ENCODE measurements at places on chromosomes 1 and 21.

DNA sequence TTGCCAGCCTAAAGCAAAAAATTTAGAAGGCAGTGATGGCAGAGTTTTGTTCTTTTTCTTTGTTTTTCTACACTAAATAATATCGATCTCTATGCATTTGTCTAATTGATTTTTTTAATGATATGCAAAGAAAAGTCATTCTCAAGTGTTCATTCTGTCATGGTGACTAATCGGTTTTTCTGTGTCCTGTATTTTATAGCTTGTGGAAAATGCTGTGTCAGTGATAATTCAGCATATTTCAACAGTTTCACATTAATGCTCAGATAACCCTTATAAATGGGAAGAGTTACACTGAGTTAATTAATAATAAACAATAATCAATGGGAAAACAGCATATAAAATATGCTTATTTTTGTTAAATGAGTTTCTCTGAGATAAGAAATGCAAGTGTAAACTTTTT, 824.9 kb downstream of the AMY1C start:
- DNase-seq = no peak

- DNase-seq = peak; percentile 88
Observed at GRCh38 chr1:155061381-155062150, 2.0 kb upstream of the EFNA4 start.

DNA sequence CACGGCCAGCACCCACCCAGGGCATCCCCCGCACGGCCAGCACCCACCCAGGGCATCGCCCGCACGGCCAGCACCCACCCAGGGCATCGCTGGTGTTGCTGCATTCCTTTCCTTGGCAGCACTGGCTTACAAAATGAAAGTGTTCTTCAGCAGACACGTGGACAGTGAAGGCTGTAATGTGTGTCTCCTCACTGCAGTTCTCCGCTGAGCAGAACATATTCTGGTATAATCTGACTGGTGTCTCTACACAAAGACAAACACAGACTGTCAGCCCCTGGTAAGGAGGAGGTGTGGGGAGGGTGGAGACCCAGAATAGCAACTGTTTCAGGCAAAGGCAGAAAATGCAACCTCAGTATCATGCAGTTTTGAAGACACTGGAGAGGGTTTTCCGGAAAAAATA, 7.3 kb downstream of the LYPD8 start:
- DNase-seq = no peak

DNA sequence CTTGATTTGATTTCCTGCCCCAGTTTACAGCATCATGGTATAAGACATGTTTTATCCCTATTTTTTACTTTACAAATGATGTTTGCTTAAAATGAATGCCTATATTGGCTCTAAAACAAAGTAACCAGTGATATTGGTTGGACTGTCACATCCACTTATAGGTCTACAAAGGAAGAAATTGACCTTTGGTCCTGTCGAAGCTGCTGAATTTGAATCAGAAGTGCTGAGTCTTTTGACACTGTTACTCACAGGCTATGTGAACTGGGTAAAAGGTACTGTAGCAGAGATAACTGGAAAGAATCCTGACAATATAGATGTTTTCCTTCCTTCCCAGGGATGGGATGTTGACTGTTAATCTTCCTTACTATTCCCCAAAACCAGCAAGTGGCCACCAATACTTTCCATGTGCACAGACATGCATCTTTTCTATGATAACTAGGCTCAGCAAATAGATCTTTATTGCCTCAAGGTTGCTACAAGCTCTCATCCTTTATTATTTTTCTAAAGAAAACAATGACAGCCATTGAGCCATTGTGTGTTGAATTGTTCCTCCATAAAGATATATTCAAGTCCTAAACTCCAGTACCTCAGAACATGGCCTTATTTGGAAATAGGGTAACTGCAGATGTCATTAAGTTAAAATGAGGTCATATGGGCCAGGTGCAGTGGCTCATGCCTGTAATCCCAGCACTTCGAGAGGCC, 175.9 kb upstream of the NR5A2 start:
- no peak for DNase-seq

GRCh38 chr1:220699044-220699443, 8.9 kb downstream of the C1orf115 start:
- DNase-seq = no peak

GRCh38 chr1:156281693-156282478, 739 bp downstream of the SMG5 start:
- DNase-seq = peak; percentile 34

GRCh38 chr1:76503100-76503499, 364.2 kb upstream of the ST6GALNAC5 start:
- no peak for DNase-seq

DNA sequence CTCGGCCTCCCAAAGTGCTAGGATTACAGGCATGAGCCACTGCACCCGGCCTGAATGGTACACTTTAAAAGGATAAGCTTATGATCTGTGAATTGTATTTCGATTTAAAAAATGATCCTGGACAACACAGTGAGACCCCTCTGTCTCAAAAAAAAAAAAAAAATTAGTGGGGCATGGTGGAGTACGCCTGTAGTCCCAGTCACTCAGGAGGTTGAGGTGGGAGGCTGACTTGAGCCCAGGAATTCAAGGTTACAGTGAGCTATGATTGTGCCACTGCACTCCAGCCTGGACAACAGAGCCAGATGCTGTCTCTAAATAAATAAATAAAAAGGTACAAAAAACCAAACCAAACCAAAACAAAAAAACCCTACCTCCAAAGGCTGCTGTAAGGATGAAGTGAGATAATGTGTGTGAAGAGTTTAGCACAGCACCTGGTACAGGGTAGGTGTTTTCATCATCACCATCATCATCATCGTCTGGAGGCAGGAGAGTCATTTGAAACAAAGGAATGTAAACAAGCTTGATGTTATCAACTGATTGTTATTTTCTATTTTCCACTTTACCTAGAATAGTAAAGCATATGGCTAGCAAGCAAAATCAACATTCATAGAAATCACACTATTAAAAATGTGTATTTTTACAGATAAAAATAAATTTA, 22.5 kb upstream of the HTR1D start:
- DNase-seq = no peak

GRCh38 chr21:33977017-33977720, 61.6 kb upstream of the ATP5PO start:
- no peak for DNase-seq

GRCh38 chr1:182192966-182193365, 131.5 kb upstream of the ZNF648 start:
- DNase-seq = no peak

GRCh38 chr1:66271904-66272254, 262.1 kb upstream of the SGIP1 start:
- peak; percentile 13 for DNase-seq

DNA sequence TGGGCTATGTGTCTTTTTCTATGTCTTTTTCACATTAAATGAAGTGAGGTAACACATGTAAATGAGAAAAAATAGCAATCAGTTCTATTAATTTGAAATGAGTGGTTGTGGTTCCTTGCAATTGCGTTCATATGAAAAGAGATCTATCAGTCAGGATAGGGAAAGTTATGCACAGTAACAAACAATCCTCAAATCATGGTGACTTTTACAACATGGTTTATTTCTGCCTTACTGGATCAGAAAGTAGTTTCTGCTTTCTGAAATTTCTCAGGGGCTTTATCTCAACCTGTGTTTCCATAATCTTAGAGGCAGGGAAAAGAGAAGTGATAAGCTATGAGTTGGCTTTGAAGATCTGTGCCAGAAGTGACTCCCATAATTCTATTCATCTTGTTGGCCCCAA, 39.0 kb downstream of the DOP1B start:
- no peak for DNase-seq

DNA sequence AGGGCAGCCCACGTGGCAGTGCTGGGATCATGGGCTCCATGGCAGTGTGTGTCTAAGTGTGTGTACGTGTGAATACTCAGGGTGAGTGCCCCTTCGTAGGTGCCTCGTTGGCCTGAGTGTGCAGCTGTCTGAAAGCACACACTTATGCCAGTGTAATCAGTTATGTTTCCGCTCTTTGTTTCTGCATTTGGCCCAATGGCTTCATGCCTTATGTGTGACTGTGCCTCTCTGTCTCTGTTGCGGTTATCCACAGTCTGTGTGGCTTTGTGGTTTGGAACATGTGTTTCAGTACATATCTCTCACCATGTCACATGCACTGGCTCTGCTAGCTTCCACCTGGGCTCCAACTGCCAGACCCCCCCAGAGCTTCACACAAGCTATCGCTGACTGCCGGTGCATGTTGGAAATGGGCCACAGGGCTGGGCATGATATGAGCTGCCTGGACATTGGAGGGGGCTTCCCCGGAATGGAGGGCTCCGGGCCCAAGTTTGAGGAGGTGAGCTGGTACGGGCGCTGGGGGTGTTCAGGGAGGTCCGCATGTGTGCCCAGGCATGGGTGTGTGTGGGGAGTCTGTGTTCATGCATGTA, 70.3 kb upstream of the TINAGL1 start:
- no peak for DNase-seq

GRCh38 chr21:42012763-42013329, 2.7 kb upstream of the ZBTB21 start:
- DNase-seq = no peak

DNA sequence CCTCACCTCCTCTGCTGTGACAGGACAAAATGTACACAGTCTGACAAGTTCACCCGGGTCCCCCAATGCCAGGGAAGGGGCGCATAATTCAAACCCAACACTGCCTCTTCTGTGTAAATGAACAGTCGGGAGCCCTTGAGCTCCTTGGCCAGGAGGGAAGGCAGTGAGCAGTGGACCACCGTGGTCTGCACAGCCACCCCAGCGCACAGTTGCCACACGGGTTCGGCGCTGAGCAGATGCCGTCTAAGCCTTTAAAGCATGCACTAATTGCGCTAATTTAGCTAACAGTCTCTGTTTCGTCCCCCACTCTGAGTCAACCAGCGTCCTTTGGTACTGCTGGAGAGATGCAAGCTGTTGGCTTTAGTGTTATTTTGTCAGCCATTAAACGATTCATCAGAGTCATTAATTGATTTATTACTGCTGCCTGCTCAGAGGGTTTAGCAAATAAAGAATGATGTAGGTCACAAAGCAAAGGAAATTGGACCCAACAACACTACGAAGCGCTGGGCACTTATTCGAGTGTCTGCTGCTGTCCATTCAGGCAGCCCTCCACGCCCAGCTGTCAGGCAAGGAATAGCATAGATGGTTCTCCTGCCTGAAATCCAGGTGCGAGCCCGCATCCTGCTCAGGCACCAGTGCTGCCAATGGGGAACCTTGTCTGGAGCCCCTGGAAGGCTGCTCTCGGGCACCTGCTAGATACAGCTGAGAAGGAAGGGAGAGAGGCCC, 91.5 kb downstream of the MRPL37 start:
- DNase-seq = no peak

DNA sequence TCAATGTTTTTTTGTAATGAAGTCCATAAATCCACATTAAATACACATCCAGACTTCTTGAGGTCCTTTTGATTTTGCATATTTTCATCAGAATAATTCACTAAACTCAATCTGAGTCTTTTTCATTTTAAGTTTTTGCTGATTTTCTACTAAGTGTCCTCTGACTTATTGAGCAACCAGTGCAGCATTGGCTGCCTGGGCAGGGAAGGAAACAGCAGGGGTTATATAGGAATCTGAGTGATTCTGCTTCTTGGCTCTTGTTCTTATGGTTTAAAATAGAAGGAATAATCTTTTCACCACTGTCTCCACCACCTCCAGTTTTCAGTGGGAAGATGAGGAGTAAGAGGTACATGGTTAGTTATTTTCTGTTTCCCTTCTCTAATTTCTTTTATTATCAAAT, 88.4 kb downstream of the ST6GALNAC5 start:
- no peak for DNase-seq

DNA sequence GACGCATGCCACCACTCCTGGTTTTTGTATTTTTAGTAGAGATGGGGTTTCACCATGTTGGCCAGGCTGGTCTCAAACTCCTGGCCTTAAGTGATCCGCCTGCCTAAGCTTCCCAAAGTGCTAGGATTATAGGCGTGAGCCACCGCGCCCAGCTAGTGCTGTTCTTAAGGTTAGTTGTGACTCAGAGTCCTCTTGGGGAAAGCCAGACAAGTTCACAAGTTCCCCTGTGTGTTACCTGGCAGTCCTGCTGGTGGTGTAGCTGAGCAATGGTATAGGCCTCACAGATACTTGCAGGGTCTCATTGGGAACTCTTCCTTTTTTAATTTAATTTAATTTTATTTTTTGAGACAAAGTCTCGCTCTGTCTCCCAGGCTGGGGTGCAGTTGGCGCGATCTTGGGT, 10.6 kb downstream of the CFAP126 start:
- DNase-seq = no peak

DNA sequence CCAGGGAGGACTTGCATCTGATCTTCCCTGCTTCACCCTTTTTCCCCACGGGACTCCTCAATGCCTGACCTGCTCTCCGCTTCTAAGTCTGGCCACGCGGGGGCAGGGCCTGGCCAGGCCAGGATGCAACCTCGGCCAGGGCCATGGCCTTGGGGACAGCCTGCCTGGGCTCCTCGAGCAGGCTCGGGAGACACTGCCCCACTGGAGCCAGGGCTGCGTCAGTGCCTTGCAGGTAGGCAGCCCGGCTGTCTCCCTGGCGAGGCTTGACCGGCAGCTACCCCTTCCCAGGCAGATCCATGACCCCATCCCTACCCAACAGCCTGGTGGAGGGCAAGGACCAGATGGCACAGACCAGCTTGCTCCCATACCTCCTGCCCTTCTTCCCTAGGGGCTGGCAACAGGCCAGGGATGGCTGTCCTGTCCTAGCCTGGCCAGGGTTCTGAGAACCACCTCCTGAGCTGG, 2.7 kb upstream of the PRDM16 start:
- peak; percentile 71 for DNase-seq

DNA sequence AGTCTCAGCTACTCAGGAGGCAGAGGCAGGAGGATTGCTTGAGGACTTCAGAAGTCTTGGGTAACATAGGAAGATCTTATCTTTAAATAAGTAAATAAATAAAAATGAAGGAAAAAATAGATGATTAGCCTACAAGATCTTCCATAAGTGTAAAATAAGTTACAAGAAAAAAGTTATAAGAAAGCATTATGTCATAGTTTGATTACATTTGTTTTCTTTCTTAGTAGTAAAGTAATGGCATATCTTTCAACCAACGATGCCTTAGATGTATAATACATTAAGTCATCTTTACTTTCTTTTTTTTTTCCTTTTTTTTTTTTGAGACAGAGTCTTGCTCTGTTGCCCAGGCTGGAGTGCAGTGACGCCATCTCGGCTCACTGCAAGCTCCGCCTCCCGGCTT, 46.5 kb downstream of the SNRPE start:
- DNase-seq = no peak

DNA sequence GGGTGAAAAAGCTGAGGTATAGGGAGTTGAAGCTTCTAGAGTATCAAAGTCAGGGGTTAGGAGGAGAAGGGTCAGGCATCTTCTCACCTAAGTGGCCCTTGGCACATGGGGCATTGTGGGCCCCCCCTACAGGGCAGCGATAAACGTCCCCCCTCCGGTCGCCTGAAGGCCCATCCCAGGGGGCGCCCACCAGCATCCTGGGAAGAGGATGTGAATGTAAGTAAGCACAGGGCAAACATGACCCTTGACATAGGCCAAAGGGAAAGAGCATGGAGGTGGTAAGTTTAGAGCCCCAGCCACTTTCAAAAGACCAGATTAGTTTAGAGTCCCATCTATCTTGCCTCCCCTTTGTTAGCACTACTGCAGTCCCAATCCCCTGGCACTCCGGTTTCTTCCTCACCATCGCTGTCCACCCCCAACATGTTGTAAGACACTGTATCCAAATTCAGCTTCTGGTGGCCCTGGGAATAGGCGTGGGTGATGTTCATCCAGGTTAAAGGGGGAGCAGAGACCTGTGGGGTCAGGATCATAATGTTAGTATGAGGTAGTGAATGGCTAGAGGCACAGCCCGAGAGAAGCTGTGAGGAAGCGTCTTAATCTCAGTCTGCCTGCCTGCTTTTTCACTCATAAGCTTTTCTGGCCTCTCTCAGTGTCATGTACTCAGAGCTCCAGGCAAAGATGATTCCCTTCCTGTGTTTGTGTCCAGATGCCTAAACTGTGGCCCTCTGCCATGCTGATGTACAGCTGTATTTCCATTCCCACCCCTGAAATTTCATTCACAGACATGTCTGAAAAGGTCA, 2.7 kb downstream of the ITGA10 start:
- no peak for DNase-seq

All from SK-N-SH (cell line).